ENCODE measurements at places on chromosomes 16 and 17. TPM values are rescaled to one million over a fixed set of nuclear protein-coding genes. Genes with fewer than 3 reads are reported as not detected.

- no peak for DNase-seq
These were observed 26.7 kb upstream of the ADORA2B start for GRCh38 chr17:15918261-15918660.

DNA sequence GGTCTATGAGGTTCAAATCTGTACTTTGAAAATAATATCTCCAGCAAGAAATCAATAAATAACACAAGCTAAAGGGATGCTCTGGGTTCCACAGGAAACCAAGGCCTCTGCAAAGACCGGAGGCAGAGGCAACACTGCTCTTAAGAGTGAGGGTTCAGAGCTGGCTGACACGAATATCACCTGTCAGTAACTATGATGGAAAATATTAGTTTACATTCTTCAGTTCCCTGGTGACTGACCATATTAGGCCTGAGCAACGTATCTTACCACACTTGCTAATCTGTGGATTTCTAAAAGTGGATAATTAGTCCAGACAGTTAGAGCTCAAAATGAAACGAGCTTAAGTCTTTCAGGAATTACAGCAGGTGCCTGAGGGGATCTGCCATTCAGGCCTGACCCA, 459.3 kb downstream of the HS3ST3B1 start:
- no peak for DNase-seq

DNA sequence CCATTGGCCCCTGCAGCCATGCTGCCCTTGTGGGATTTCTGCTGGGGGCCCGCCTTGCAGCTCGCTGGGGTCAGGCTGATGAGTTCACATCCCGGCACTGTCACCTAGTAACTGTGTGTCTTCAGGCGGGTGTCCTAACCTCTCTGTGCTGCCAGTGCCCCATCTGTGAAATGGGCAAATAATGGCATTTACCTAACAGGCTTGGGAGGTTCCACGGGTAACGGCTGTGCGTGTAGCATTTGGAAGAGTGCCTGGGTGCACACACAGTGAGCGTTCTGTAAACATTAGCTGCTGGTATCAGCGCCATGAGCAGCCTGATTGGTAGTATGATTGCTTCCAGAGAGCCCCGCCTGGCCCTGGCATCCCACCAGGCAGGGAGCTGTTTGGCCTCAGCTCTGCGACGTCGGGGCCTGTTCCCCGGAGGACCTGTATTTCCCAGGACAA, 167.3 kb upstream of the GSE1 start:
- no peak for DNase-seq

DNA sequence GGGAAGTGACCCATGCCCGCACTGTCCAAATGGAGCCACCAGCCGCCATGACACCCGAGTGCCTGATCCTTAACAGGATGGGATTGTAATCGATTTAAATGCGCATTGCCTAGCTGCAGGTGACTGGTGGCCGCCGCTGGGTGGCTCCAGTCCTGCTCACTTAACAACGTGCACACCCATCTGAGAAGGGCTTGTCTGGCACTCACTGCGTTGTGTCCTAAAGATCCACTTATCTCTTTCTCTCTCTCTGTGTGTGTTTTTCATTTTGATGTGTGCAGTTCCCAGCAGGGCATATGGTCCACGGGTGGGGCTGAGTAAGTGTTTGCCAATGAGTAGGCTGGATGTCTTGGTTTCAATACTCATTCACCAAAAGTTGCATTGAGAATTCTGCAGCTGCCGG, 80.6 kb downstream of the IRF8 start:
- DNase-seq: no peak

DNA sequence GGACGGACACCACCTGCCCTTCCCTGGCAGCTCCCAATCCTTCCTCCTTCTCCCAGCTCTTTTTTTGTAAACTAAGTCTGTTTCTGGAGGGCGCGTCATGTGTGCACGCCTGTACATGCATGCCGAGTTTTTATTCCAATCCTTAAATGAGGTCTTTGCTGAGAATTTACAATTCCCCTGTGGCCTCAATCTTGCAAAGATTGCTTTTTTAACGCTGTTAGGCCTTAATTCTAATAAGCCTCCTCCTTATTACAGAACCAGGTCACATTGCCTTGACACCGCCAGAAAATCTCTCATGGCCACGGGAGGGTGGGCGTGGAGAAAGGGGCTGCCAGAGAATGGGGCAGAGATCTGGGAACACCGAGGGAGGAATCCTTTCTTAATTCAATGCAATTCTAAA, 17.6 kb downstream of the RBFOX3 start:
- no peak for DNase-seq

GRCh38 chr17:65047941-65048340, 8.6 kb downstream of the GNA13 start:
- DNase-seq: no peak

- peak; percentile 20 for DNase-seq
These were observed at the start of gene DRC7 for GRCh38 chr16:57694725-57695679. DRC7 (plus strand) TSS chr16:57694806; CDS start chr16:57697950, 3,144 bp downstream.

GRCh38 chr17:81173052-81173761, 7.2 kb upstream of the AATK start:
- DNase-seq: peak; percentile 53

- DNase-seq: peak; percentile 32
These were observed 41.6 kb downstream of the DCAKD start for GRCh38 chr17:45009676-45010467.

- DNase-seq: no peak
These were observed 53.5 kb downstream of the TMC6 start for GRCh38 chr17:78075011-78075410.

- no peak for DNase-seq
These were observed 38.8 kb downstream of the IST1 start for GRCh38 chr16:71933913-71934695.

GRCh38 chr17:36147601-36148000, 28.8 kb downstream of the TBC1D3B start:
- no peak for DNase-seq

GRCh38 chr16:57260294-57260929, 15.4 kb downstream of the ARL2BP start:
- peak; percentile 47 for DNase-seq

GRCh38 chr16:50806099-50807062, 64.5 kb downstream of the CYLD start:
- peak; percentile 96 for DNase-seq

- peak; percentile 84 for DNase-seq
These were observed 10.6 kb downstream of the MYH3 start for GRCh38 chr17:10646392-10646990.

DNA sequence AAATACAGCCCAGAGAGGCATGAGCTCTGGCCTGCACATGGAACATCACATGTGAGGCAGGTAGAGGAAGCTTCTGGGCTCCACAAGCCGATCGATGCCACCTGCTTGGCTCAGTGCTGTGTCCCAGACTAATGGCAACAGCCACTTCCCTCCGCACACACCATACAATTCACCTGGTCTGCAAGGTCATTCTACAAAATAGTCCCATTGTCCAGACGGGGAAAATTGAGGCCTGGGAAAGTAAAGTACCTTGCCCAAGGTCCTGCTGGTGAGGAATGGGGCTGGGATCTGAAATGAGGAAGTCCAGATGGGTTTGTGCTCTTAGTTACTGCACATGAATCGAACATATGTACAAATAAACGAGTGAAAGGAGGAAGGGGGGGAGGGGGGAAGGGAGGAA, 88.0 kb downstream of the LITAF start:
- DNase-seq: no peak

DNA sequence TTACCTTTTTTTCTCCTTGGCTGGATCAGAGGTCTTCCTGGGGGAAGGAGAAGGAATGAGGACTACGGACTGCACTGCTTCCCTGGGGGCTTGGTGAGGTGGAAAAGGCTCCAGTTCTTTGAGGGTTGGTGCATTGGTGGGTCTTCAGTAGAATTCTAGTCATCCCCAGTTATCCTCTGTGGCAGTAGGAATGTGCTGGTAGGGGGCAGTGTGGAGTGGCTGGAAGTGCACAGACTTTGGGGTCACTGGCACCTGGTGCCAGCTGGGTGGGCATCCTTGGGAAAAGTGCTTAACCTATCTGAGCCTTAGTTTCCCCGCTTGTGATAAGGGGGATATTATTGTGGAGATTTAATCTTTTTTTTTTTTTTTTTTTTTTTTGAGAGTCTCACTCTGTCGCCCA, 6.3 kb downstream of the TAC4 start:
- no peak for DNase-seq

GRCh38 chr17:48878920-48879898, 13.4 kb upstream of the ATP5MC1 start:
- DNase-seq: peak; percentile 74

GRCh38 chr16:67713647-67714273, 5.4 kb downstream of the GFOD2 start:
- no peak for DNase-seq

DNA sequence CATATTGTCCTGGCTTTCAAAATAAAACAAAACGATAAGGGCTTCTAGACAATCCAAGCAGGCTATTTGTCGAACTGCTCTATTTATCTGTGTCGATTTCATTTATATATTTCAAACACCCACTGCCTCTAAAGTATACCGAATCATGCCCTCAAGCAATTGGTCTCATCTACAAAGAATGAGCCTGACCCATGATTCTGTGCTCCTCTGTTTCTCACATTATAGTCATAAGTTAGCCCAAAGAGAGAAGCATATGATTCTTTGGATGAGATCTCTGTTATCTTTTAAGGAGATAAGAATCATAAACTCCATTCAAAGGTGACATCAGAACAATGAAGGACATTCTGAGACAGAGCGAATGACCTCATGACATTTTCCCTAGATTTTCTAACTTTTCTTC, 191.1 kb downstream of the MAP2K6 start:
- no peak for DNase-seq

- no peak for DNase-seq
These were observed 291.8 kb downstream of the HAPSTR1 start for GRCh38 chr16:9383281-9383680.

- DNase-seq: peak; percentile 46
These were observed 1.7 kb downstream of the SLC25A10 start for GRCh38 chr17:81713556-81714411.

GRCh38 chr17:11882716-11883115, 114.6 kb downstream of the ZNF18 start:
- DNase-seq: no peak

DNA sequence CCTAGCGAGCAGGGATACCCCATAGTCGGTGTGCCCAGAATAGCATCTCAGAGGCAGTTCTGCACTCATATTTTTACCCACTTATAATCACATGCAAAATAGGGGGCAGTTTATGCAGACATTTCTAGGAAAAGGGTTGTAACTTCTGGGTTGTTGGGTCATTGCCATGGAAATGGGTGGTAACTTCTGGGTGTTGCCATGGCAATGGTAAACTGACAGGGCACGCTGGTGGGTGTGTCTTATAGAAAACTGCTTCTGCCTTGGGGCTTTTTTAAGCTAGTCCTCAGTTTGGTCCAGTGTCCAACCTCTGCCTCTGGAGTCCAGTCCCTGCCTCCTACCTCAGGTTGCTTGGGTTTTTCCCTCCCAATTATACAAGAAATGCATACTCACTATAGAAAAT, 7.4 kb upstream of the SPAG9 start:
- no peak for DNase-seq

MGAT5B gene
- total RNA-seq: 0.11 TPM

LPCAT2 gene
- 5.8 TPM for total RNA-seq

CUEDC1 gene
- total RNA-seq: 51.7 TPM

FOXL1 gene
- 1.5 TPM for total RNA-seq

HOXB13 gene
- 1.5 TPM for total RNA-seq

COX6A2 gene
- total RNA-seq: 68.6 TPM

IL34 gene
- total RNA-seq: 20.0 TPM

MAF gene
- 24.5 TPM for total RNA-seq
